ENCODE measurements at places on chromosomes 1 and 21.

DNA sequence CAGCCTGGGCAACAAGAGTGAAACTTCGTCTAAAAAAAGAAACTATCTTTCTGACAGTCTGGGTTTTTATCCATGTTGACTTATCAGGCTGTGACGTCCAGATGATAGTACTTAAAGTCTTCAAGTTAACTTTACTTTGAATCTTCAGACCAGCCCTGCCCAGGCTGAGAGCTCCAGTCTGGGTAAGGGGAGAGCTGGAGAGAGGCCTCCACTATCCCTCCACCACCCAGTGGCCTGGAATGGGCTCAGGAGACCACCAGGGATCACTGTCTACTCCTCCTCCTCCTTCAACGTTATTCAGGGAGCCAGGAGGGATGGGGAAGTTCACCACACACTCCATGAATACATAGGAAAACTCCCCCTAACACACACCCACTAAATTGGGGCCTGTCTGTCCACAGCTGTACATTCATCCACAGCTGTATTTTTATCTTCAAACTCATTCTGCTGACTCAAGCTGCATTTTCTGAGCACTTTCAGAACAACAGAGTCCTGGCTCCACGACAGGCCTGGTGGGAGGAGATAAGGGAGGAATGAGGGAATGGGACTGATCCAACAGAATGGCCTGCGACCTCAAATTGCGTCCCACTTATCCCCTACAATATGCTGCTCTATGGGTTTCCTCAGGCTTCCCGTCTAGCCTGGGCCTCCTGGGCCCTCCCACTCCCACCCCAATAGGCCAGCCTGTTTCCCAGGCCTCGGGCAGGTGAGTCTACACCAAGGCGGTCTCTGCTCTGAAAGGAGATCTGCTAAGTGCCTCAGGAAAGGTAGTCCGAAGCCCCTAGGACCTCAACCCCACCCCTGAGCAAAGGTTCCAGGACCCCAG lies 1.8 kb downstream of the SLC45A3 start:
- DNase-seq: no peak

DNA sequence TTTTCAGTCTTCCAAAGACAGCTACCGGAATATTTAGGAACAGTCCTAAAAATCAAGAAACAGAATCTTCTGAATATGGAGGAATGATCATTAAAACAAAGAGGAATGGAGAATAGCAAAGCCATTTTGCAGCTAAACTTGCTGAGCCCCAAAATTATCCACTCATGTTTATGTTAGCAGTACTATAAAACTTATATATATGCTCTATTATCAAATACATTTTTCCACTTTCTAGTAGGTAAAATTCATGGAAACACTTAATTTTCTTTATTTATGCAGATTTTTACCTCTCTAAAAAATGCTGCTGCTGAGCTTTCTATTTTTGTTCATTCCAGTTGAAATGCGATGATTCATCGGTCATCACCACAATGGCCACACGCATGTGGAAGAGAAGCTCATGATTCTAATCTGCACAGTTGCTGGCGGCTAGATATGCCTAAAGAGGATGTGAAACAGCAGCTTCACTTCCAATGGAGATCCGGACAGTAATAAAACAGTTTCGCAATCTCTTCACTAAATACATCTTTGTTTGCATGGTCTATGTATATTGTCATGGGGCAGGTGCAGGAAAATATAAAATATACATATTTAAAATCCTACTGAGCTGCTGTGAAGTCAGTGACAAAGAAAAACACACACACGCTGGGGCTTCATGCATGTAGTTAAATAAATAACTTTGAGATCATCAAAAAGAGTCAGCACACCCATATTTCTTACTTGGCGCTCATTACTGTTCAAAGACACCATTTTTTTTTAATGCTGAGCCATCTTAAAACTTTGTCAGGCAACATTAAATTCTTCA lies 292.2 kb downstream of the SMYD3 start:
- DNase-seq: peak; percentile 90

DNA sequence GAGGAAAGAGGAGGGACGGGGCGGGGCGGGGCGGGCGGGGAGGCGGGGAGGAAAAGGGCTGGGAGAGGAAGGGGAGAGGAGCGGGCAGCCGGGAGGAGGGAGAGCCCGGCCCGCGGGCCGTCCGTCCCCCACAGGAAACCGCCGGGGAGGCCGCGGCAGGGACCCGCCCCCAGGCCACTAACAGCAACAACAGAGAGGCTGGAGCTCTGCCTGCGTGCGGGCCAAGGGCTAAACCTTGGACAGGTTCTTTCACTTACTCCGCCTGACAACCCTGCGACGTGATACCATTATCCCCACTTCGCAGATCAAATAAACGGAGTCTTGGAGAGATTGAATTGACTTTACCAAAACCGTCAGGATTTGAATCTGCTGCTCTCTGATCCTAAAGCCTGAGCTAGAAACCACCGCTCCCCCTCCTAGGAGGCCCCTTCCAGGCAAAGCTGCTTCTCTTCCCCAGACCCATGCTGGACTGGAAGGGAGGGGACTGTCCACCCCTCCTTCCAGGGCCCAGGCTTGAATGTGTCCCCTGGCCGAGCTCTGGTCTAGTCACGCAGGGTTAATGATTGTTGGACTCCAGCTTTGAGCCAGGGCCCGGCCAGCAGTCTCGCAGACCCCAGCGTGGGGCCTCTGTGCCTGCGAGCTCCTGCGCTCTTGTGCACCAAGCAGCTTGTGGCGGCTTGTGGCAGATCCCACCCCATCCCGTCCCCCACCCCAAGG lies at the start of gene EVA1B:
TSS of gene EVA1B (minus strand) at position 10 of the 717 bp plus-strand sequence. CDS start 608 bp downstream, outside the sequence.
- peak; percentile 68 for DNase-seq

DNA sequence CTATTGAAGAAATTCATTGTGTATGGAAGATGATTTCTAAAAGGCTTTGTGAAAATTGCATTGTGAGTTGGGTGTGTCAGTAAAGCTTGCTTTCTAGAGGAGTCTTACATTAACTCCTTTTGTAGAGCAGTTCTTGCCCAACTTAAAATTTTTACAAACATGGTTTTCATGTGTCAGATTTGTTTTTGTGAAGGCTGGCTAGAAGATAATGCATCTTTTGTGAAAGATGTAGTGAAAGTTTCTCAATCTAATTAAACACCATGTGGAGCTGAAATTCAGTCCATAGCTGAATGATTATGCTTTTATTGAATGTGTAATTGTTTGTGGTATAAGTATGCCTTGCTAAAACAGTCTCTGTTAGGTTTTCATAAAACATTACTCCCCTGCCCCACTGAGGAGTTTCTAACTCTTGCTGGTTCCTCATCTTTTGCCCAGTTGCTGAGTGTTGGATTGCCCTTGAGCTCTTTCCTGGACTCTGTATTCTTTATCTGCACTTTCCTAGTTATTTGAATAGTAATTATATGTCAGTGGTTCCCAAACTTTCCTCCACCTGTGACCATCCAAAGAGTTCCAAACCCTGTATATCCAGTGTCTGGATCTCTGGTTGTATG lies 38.0 kb downstream of the KCTD3 start:
- DNase-seq: no peak

GRCh38 chr1:29985606-29985945 lies 737.8 kb downstream of the MATN1 start:
- no peak for DNase-seq

DNA sequence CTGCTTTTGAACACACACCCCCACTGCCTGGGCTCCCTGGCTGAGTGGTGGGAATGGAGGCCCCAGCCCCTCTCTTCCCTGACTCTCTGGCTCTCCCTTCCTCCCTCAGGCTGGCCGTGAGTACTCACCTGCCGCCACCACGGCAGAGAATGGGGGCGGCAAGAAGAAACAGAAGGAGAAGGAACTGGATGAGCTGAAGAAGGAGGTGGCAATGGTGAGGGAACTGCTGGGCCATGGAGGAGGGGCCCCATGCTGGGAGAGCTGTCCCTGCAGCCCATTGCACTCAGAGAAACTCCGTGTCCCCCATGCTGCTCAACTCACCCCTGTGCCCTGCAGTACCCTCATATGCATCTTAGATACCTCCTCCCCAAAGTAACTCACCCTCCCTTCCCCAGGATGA lies 5.2 kb downstream of the ATP1A2 start:
- DNase-seq: no peak

GRCh38 chr1:48659801-48660200 lies 116.9 kb downstream of the BEND5 start:
- DNase-seq: no peak

DNA sequence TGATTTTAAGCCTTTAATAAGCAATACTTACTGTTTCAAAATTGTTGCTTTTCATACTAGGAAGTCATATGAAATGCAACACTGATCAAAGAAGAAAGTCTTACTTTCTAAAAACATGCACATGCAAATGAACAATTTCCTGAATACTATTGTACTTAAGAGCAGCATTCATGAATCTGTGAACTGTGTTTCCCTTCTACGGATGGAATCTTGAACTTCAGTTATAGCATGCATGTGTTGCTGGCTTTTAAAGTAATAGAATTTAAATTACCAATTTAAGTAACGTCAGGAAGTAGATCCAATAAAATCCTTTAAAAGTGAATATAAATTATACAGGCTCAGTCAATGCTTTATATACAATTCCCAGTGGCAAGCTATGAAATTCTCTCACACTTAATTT lies 348.9 kb downstream of the KCNT2 start:
- DNase-seq: no peak

DNA sequence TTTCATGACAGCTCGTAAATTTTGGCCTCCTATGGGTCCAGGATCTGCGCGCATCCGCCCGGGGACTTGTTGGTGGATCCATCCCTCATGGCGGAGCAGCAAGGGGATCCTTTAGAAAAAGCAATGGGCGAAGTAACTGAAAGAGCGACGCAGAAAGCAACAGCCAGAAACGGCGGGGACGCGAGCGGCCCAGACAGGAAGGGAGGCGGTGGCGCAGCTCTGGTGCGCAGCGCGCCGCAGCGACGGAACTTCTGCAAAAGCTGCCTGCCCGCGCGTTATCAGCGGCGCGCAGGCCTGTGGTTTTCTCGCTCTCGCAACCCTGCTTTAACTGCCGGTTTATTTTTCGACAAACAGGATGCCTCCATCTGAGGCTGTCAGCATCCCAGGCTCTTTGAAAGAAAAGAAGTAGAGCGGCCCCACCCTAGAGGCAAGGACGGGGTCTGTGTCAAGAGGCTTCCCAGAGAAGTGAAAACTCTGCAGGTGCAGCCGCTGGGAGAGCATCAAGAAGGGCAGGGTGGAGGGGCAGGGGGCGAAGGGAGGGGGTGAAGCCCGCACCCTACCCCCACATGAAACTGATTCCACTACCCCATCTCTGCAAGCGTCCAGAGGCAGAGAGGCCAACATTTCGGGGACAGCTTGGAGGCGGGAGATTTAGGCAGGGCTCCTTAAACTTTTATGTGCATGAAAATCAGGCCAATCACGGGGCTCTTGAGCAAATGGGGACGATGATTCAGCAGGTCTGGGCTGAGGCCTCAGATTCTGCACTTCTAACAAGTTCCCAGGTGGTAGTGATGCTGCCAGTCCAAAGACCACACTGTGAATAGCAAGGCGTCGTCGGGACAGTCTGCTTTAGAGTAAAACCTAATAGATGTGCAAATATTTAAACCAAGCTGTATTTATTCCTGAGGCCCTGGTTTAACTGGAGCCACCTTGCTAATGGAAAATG lies 22.2 kb downstream of the RUNX1 start:
- peak; percentile 99 for DNase-seq

GRCh38 chr1:162383091-162383490 lies 1.6 kb downstream of the C1orf226 start:
- DNase-seq: no peak

- no peak for DNase-seq
These were observed 692 bp downstream of the SORT1 start for GRCh38 chr1:109396871-109397580.

DNA sequence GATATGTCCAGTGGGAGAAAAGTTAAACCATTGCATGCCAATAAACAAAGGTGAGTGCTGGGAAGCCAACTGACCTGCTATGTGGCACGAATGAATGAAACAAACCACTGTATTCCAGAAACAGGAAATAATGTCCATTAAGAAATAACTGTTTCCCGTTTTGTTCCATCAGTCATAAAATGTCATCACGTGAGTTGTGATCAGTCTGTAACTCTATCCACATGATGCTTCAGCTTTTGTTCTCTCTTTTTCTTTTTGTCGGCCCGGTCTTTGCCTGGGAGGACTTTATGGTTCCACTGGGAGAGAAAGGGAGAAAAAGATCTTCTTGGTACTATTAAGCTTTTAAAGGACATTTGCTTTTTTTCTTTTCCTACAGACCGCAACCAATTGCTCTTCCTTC lies 179.9 kb downstream of the TGFB2 start:
- DNase-seq: no peak

DNA sequence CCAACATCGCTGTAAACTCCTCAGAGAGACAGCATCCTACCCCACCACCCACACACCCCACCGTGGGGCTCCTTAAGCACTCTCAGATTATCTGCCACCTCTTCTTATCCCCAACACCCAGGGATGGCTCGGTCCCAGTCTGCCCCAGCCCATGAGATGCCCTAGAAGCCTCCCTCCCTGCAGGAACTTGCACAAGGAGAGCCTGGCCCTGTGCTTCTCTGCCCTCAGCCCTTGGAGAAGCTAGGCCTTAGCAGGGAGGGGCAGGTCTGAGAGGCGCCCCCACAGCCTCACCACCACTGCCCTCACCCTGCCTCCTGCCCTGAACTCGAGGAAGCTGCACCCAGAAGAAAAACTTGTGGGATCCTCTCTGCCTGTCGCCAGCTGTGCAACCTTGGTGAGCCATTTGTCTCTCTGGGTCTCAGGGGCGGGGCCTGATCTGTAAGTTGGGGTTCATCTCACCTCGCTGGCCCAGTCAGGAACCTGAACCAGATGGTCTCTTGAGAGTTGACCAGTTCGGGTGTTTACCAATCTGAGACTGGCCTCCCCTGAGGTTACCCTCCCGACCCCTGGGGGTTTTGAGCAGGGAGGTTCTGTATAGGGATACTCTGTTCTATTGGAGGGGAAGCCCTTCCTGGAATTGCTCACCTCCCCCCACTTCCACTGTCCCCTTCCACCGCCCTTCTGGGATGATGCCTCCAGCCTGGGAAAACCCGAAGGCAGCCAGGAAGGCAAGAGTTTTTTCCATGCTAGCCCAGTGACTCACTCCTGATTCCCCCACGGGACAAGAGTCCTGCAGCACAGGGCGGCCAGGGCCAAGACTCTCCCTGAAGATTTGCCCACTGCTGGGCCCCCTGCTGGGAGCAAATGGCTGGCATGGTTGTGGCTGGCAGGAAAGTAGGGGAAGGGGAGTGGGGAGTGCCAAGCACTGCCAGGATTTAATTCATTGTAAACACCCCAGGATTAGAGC lies at the start of gene S100A3:
TSS of gene S100A3 (minus strand) at position 537 of the 967 bp plus-strand sequence. CDS start 773 bp downstream, outside the sequence.
- no peak for DNase-seq

GRCh38 chr1:74468982-74469603 lies 43.3 kb downstream of the LRRC53 start:
- no peak for DNase-seq

DNA sequence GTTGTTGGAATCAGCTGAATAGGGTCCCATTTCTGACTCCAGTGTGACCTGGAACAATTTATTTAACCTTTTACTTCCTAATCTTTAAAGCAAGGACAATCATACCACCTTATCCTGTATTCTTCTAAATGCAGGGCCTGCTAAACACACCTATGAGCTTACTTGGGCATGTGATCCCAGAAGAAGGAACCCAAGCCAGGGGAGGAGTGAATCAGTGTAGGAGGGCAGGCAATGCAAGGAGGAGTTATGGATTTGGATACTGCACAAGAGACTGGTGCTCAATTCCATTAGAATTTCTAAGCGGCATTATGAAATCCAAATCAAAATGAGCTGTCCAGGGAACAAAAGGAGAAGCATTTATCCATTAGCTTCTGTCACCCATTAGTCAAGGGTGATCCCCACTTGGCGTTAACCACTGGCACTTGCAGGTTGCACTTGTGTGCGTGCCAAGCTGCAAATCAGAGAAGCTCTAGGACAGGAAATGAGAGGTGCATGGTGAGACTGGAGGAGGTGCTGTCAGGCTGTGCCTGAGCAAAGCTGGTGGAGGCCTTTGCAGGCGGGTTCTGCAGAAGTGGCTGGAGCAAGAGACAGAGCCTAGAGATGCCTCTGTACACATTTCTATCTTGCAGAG lies 297.2 kb upstream of the PLXNA2 start:
- no peak for DNase-seq

GRCh38 chr1:116508085-116508983 lies 62.5 kb downstream of the CD58 start:
- no peak for DNase-seq

Measured in GDM1 (cell line).